Esophagus muscularis mucosa (tissue), 4 donors: ENCODE measurements at places on chromosomes 4 and X. TPM values are rescaled to one million over a fixed set of nuclear protein-coding genes. Genes with fewer than 3 reads are reported as not detected.

GRCh38 chrX:39519566-39520301, 578.0 kb downstream of the BCOR start:
- H3K4me3 ChIP-seq = no peak overlapping the region
- H3K27me3 ChIP-seq = no peaks in the 10 kb centered on the region
- H3K4me1 ChIP-seq = peaks cover 7% of the 10 kb centered on the region
- no peaks in the 10 kb centered on the region for H3K36me3 ChIP-seq
- H3K27ac ChIP-seq = peak overlapping the region; percentile 67

The CENPVL1 gene
- total RNA-seq = not detected

The IL3RA gene
- total RNA-seq = 11.9 TPM

GRCh38 chr4:93764639-93765246, 63.8 kb upstream of the ATOH1 start:
- no peak for DNase-seq
- no peak overlapping the region for H3K4me3 ChIP-seq
- no peaks in the 10 kb centered on the region for H3K27me3 ChIP-seq
- no peak overlapping the region for H3K27ac ChIP-seq

- DNase-seq = no peak
- H3K4me1 ChIP-seq = peaks cover 16% of the 10 kb centered on the region
- no peak overlapping the region for H3K4me3 ChIP-seq
- no peaks in the 10 kb centered on the region for H3K27me3 ChIP-seq
These were observed 15.3 kb downstream of the KLHL2 start for GRCh38 chr4:165222651-165222994.

The ASMTL gene
- total RNA-seq = 36.0 TPM

DNA sequence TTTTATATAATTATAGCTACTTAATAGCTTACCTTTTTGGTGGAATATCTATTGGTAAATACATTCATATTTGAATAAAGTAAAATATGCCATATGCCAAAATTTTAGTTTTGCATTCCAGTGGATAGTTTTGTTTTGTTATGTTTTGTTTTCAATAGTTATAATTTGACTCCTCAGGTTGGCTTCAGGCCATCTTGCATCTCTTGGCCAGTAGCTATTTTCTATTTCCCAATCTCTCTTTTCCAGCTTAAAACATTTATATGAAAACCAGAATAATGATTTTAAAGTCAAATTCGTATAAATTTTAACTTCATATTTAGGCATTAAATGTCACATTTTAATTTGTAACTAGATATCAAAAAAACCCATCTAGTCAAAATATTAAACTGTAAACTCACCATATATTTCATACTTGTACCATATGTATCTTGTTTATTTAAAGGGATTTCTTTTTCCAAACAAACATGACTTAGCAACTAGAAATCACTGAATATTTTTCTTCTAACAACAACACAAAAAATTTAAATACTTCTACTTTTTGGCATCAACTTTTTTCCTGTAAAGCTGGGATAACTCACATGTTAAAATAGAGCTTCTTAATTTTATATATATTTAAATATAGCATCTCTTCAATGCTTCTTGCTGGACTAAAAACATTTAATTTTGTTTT, 1209.6 kb downstream of the PCDH7 start:
- no peaks in the 10 kb centered on the region for H3K27me3 ChIP-seq
- H3K4me3 ChIP-seq = no peak overlapping the region

DNA sequence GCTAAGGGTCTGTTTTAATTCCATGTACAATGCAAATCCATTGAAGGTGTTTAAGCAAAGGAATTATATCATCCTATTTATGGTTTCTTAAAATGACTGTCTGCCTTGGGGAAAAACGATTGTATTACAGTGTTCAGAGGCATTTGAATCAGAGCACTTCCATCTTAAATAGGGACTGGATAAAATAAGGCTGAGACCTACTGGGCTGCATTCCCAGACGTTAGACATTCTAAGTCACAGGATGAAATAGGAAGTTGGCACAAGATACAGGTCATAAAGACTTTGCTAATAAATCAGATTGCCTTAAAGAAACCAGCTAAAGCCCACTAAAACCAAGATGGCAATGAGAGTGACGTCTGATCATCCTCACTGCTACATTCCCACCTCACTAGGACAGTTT, 1167.2 kb upstream of the PABPC4L start:
- H3K4me3 ChIP-seq = no peak overlapping the region
- no peak overlapping the region for H3K27ac ChIP-seq
- H3K36me3 ChIP-seq = no peaks in the 10 kb centered on the region
- H3K4me1 ChIP-seq = no peaks in the 10 kb centered on the region
- H3K27me3 ChIP-seq = no peaks in the 10 kb centered on the region

DNA sequence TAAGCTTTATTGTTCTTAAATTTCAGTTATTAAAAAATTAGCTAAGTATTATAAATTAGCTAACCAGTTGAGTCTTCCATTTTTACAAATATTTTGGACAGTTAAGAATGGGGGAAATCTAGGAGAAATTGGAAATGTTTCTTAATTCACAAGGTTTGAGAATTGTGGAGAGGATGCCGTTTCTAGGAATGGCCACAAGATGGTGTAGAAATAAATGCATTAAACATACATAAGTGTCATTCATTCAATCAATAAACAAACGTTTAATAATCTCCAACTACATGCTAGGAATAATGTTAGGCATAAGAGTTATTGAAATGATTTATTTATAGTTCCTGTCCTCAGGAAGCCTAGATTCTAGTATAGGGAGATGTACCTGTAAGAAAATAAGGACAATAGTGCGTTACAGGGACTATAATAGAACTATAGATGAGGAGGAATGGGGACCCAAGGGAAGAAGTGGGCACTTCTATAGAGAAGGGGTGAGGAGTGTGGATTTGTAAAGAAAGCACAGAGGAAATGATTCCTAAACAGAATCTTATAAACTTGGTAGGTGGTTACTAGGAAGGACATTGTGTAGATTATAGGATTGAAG, 195.7 kb upstream of the ANK2 start:
- no peak for DNase-seq
- H3K27me3 ChIP-seq = no peaks in the 10 kb centered on the region
- H3K27ac ChIP-seq = no peak overlapping the region
- H3K4me3 ChIP-seq = no peak overlapping the region

DNA sequence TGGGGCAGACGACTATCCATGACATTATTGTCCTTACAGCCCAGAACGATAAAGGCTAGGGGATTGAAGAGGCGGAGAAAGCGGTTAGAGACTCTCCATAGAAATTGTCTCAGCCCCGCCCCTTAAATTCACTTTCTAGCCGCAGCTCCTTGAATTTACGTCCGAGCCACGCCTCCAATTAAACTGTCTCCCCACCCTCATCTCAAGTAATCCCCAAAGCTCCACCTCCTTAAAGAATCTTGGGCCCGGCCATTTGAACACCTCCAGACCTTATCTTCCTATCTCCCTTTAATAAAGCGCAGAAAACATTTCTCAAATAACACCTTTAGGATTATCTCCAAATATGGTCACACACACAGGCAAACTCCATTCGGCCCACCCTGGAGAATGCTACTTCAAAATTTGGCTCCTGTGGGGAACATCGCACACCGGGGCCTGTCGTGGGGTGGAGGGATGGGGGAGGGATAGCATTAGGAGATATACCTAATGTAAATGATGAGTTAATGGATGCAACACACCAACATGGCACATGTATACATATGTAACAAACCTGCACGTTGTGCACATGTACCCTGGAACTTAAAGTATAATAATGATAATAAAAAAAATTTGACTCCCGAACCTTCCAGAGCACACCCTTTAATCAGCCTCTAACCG, 7.2 kb upstream of the MAGIX start:
- peaks cover 7% of the 10 kb centered on the region for H3K4me1 ChIP-seq
- DNase-seq = no peak
- peak overlapping the region; percentile 94 for H3K27ac ChIP-seq
- no peaks in the 10 kb centered on the region for H3K36me3 ChIP-seq

DNA sequence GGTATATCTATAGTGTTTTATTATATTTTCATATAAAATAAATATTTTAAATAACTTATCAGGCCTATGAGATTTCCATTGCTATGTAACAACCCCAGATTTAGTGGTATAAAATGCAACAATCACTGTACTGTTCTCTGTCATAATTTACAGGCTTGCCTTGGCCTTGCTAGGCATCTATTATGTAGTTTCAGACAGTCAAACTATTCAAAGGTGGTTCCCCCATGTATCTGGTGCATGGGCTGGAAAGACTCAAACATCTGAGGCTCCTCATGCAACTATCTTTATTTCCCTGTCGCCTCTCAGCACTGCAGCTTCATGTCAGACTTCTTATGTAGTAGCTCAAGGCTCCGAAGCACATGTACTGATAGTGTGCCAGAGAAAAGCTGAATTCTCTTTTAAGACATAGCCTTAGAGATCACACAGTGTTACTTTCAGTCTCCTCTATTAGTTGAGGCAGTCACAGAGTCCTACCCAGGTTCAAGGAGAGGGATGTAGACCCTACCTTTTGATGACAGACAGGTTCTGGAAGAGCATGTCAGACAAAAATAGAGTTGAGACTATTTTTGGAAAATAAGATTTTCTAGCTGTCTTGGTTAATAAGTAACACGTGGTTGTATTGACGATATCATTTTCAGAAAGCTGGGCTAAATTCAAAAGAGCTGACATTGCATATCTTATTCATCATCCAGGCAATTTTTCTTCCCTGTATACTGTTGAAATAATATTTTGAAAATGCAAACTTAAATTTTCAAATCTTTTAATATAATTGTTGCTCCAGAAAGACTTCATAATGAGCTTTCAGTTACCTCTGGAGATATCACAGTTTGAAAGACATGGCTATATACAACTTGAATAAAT, 19.4 kb downstream of the MTTP start:
- no peak overlapping the region for H3K27ac ChIP-seq
- no peak overlapping the region for H3K4me3 ChIP-seq
- DNase-seq = no peak
- no peaks in the 10 kb centered on the region for H3K36me3 ChIP-seq
- H3K27me3 ChIP-seq = no peaks in the 10 kb centered on the region

The EDNRA gene
- 0.83 TPM for total RNA-seq
